Heart right ventricle (tissue), 16 donors: ENCODE measurements at places on chromosomes 7 and 10.

GRCh38 chr7:7438851-7439250 lies 96.8 kb downstream of the COL28A1 start:
- DNase-seq, result no peak

- DNase-seq, result peak; percentile 33
Measured at GRCh38 chr7:25565949-25566348, 337.7 kb upstream of the NPVF start.

DNA sequence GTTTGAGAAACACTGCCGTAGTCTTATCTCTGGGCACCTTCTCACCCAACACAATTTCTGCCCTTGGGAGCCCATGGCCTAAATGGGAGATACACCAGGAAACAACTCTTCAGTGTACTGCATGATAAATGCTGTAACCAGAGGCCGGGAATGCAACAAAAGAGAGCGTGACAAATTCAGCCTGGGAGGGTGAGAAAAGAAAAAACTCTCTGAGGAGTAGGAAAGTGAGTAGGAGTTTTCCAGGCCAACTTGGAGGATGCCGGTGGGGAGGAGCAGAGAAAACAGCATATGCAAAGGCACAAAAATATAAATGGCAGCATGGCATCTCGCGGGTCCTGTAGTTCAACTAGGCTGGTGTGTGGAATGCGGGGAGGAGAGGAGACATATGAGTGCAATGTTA lies 624.5 kb downstream of the PARD3 start:
- DNase-seq, result no peak

- DNase-seq, result no peak
Measured at GRCh38 chr7:101628522-101628921, 574 bp downstream of the MYL10 start.

GRCh38 chr10:7218968-7219367 lies 191.9 kb downstream of the SFMBT2 start:
- DNase-seq, result no peak

DNA sequence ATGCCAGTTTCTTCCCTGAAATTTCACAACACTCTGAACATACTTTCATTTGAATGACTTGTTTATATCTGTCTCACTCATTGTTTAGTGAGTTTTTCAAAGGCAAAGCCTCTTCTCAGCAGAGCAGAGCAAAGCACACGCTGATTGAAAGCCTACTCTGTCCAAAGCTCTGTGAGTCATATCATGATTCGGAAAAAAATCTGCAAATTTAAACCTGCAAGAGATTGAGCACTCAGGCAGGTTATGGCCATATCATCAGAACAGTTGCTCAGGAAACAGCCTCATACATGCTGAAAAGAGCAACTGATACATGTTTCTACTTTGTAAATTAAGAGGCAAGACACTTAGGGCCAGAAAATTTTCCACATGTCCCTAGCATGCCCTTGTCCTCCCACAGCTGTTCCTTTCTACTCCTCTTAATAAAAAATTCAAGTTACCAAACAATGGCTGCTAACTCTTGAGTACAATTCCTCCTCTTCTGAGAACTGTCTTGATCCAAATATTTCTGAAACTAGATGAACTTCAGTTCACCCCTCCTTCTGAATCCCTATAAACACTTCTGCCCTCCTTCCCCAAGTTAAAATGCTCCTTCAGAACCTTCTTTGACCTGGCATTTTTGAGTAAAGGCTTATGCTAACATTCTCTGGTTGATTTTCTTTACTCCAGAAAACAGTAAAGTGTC lies 140.6 kb upstream of the HPS1 start:
- no peak for DNase-seq

DNA sequence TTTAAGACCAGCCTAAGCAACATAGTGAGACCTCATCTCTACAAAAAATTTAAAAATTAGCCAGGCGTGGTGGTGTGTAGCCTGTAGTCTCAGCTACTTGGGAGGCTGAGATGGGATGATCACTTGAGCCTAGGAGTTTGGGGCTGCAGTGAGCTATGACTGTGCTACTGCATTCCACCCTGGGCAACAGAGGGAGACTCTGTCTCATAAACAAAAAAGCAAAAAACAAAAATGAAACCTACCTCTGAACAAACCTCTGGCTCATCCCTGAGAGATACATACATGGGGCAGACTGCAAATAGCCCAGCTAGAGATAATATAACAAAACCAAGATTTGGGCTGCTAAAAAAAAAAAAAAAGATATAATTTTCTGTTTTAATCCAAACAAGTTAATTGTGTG lies 19.5 kb downstream of the C10orf67 start:
- DNase-seq, result no peak

DNA sequence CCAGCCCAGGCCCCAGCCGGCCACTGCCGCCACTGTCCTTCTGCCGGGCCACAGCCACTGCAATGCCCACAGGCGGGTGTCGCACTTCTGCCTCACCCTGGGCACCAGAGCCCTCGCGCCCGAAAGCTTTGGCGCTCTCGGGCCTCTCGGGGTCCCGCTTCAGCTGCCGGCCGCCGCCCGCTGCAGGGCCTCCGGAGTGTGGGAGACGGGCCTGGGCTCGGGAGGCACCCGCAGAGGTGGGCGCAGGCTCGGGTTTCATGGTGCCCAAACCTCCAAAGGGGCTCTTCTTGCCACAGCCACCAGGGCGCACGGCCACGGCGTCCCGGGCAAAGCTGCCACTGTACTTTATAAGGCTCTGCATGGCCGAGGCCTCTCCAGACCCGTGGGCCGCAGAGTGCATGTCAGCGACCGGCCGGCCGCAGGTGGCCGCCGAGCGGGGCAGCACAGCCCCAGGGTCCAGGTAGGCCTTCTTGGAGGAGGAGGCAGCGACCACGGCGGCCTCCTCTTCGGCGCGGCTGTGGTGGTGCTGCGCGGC lies 35.9 kb downstream of the TNRC18 start:
- DNase-seq, result no peak

DNA sequence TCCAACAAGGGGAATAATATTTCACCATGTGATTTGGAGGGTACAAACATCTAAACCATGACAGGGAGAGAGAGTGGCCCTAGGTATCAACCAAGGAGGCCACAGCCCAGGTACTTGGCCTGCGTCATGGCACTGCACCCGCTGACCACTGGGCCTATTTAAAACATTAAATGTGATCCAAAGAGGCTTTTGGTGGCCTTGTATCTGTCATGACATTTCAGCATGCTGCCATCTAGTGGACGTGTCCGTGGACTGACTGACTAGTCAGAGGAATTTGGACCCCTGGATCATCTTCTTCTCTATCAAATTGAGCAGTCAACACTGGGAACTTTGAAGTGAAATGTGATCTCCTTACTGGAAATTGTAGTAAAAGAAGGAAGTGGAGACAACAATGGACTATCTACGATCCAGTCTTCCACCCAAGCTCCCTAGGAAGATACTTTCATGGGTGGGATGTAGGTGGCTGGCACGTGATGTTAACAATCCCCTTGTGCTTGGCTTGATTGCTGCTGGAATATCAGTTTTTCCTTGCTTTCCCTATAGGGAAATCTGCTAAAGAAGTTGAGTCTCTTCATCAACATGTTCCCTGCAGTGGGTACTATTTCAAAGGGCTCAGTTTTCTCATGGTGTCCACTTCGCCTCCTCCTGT lies 24.6 kb upstream of the ITGA8 start:
- peak; percentile 40 for DNase-seq
